ENCODE measurements at places on chromosomes 4 and X. TPM values are rescaled to one million over a fixed set of nuclear protein-coding genes. Genes with fewer than 3 reads are reported as not detected.

DNA sequence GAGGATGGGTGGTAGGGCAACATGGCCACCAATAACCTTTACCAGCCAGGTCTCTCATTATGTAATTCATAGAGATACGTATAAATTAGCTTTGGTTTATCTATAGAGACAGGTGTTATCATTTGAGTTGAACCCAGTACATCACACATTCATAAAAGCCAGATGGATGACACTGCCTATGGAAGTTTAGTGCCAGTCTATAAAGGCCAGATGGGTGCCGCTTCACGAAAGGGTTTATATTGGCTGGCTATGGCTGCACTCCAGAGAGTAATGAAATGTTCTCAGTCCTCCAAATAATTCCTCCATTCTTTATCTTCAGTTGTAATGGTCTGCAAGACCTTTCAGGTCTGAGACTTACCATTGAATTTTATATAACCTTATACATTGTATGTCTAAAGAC is 331.9 kb upstream of the NR3C2 start:
- no peak for DNase-seq

GRCh38 chr4:185016101-185016940 is 2.0 kb upstream of the HELT start:
- no peak for DNase-seq

GRCh38 chr4:242121-242848 is 63.0 kb downstream of the ZNF732 start:
- DNase-seq: peak; percentile 76

- DNase-seq: peak; percentile 60
Measured at GRCh38 chr4:158801066-158801465, 32.2 kb downstream of the FNIP2 start.

Gene SPACA5
- not detected for total RNA-seq

Data from heart left ventricle (tissue), 16 donors.